Effector memory CD4-positive, alpha-beta T cell (primary cell): ENCODE measurements at places on chromosomes 11 and 22.

DNA sequence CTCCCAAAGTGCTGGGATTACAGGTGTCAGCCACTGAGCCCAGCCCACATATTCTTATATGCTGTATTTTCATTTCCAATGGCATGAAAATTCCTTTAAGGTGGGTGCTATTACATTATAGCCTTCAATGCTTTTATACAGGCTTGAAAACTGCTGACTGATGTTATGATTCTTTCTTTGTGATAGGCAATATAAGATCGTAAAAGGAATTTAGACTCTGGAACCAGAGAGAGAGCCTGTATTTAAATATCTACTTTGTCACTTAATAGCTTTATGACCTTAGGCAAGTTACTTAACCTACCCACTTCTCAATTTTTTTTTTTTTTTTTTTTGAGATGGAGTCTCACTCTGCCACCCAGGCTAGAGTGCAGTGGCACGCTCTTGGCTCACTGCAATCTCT lies 26.2 kb downstream of the AGBL2 start:
- no peak for DNase-seq

DNA sequence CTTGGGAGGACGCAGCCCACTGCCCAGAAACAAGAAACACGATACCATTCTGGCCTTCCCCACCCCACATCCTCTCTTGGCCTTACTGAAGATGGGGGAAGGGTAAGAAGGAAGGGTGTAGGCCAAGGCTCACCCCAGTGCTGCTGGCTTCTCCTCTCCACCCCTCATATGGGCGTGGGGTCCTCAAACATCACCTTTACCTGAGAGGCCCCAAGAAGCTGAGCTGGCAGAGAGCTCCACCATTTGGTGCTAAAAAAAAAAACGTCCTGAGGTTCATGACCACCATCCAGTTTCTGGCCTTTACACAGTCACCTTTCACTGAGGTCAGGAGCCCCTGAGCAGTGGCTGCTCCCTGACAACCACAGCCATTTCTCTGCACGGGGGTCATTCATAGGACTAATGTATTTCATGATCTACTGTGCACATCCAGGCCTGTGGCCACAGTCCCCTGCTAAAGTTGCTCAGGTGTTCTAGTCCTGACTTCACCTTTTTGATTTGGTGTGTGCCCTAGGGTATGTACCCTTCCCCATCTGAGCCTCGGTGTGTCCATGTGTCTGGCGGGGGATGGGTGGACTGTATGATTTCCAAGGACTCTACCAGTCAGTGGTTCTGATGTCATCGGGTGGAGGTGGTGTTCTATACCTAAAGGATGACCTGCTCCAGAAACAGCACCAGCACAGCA lies 15.1 kb downstream of the RHOG start:
- no peak for DNase-seq

DNA sequence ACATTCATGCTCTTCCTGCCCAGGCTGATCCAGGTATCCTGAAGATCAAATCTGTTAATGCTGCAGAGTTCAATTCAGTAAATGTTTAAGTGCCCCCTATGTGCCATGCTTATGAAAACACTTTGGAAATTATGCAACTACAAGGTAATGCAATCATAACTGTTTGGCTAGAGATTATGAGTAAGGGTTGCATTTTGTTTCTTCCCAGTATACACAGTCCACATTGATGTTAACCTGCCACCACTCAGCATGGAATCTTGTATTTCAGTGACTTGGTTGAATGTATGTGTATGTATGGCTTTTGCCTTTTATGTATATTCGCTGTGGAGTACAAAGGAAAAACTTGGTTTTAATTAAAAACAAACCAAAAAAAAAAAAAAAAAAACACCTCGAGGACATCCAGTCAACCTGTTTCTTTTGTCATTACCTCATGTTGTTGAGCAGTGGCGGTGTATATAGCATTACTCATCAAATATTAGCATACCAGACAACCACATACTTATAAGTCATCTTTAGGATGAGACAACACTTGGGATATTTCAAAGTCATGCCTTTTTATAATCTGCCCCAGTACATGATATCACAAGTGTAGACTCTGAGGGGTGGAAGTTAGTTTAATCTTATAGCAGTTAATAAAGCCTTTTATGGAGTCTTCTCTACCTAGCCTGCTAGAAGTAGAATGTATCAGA lies 86.1 kb upstream of the HORMAD2 start:
- no peak for DNase-seq

DNA sequence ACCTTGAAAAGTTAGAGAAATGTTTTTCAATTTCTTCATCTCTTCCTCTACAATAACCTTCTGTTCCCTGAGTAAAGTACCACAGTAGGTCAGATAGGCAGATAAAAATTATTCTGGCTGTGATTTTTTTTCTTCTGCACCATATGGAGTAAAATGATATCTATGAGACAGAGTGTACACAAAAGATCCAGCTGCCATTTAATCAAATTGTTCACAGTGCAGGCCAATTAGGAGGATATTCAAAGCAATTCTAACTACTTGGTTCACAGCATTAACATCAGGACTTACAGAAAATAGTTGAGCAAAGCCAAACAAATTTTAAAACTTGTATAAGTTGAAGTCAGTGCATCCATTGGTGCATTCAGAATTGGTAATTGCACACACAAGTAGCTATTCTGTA lies 147.9 kb upstream of the LUZP2 start:
- no peak for DNase-seq

DNA sequence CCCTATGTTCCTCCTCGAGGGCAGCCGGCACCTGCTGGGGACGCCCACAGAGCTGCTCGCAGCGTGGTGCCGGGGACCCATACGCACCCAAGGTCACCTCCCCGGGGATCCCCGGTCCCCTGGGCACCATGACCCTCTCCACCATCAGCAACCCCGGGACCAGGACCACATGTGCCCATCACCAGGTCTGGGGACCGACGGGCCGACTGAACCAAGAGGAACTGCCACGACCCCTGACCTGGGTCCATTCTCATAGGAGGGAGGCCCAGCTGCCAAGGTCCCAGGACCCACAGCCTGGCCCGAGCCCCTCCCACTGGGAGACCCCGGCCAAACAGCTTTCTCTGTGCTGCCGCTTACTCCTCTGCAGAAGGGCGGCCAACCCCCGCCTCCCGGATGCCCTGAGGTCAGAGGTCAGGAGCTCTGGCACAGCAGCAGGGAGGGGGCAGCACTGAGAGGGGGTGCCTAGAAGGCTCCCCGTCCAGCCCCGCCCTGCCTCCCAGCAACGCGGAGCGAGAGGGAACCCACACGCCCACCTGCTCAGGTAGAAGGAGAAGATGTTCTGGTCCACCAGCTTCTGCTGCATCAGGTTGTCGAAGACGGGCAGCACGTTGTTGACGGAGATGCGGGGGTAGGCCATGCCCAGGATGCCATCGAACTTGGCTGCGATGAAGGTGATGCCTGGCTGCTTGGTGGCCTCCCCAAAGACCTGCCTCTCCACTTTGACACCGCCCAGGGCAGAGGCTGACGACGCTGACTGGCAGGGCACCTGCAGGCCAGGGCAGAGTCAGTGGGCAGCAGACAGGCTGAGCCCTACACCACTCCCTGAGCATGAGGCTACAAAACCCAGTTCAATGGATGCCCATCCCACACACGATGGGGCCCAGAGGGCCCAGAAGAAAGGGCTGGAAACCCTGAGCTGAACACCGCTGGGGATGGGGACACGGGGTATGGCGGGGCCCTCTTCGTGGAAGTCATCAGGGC lies 6.6 kb downstream of the CTSD start:
- no peak for DNase-seq

DNA sequence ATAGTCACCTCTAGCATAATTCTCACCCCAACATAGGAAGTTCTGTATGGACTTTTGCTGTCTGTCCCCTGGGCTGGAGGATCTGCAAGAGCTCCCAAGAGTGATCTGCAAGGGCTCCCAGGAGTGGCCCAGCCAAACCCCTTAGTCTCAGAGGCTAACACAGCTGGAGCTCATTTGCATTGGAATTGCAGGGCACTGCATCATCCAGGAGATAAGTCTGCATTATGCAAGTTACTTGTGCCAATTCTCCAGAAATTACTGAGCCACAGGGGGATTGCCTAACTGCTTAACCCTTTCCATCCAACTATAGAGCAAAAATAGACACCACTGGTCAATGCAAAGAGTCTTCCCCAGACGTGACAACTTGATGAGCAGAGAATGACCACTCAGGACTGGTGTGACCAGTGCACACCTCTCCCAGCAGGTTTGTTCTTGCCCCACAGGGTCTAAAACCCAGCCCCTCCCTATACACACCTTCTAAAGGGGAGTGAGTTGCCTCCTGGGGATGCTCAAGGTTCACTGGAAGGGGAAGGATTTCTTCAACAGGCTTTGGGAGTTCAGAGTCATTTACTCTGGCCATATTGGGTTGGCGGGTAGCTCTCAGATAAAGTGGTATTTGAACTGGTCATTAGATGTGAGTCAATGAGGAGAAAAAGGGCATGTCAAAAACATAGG lies 38.4 kb downstream of the POU2AF3 start:
- no peak for DNase-seq

DNA sequence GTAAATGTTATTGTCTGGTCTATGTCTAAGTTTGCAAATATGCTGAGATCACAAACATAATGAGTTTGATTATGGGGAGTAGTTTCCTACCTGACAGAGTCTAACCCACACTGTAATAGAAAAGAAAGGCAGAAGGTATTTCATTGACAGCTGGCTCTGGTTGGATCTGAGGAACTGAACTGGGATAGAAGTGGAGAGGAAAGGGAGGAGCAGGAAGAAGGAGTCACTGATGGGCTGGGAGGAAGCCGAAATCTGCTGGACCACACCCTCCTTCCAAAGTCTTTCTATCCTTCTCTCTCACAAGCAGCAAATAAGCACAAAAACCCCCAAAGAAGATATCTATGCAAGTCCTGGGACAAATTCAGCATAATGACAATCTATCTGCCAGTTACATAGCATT lies 11.7 kb downstream of the BLID start:
- DNase-seq, result no peak

DNA sequence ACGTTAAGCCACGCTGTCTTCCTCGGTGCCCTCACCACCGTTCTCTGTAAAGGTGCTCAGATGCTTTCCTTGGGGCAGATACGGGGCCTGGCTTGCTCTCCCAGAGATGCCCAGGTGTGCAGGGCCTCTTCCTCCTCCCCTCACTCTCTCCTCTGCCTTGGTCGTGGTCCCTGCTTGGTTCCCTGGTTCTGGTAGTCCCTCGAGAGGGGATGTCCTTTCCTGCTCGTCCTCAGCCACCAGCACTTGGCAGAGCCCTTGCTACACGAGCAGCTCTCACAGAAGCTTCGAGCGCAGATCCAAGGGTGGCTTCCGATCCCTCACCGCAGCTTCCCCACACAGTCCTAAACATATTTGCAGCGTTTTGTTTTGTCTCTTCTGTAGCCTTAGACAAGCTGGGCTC lies 298.8 kb downstream of the TBC1D22A start:
- DNase-seq, result no peak

GRCh38 chr22:23458663-23459541 lies 121.2 kb downstream of the IGLL1 start:
- no peak for DNase-seq

- DNase-seq, result no peak
Observed at GRCh38 chr11:27390318-27391295, 27.6 kb upstream of the CCDC34 start.

GRCh38 chr11:15607361-15608036 lies 492.8 kb downstream of the INSC start:
- DNase-seq, result no peak

DNA sequence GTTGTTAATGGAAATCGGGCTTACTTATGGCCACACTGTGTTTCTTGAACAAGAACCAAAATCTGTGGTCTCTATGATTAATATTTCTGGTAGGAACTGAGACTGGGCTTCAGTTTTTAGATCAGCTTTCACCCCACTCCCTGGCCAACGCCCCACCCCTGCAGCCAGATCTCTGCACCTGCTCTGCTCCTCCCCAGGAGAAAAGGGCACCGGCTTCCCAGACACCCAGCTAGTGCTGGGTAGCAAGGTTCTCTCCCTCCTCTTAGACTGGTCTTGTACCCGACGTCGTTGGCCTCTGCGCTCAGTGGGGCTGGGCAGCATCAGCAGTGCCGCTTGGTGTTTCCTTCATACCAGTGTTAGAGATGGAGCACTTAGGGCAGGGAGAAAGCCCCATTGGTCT lies 17.0 kb upstream of the CTTN start:
- no peak for DNase-seq

DNA sequence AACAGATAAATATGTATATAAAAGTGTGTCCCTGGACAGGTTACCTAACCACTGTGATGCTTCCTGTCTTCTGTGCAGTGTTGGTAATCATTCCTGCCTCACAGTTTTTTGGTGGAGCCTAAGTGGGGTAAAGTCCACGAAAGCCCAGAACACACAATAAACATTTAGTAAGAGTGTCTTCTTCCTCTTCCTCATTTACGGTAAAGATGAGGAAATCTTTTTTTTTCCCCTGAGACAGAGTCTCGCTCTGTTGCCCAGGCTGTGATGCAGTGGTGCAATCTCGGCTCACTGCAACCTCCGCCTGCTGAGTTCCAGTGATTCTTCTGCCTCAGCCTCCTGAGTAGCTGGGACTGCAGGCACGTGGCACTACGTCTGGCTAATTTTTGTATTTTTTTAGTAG lies 117.1 kb downstream of the LDLRAD3 start:
- no peak for DNase-seq

- DNase-seq, result no peak
Observed at GRCh38 chr11:96388891-96389719, 607 bp downstream of the CCDC82 start.

DNA sequence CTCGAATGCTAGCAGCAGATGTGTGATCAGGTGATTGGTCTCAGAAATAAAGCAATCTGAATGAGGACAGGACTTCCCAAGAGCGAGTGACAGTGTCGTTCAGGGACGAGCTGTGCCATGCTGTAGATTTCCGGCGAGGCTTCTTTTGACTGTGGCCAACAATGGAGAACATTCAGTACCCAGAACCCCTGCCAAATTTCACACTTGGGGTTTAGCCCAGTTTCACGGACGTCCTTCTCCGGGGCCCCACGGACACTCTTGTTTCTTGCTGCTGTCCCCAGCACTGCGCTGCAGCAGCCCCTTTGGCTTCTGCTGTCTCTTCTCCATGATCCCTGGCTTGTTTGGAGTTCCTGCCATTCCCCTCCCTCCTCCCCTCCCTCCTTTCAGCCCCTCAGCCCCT lies 115.1 kb upstream of the GRAMD1B start:
- no peak for DNase-seq

- no peak for DNase-seq
Observed at GRCh38 chr11:46075168-46075567, 46.1 kb downstream of the PHF21A start.

- no peak for DNase-seq
Observed at GRCh38 chr22:20514658-20515406, 7.4 kb downstream of the MED15 start.

- DNase-seq, result no peak
Observed at GRCh38 chr11:45108070-45109064, 38.1 kb upstream of the PRDM11 start.

DNA sequence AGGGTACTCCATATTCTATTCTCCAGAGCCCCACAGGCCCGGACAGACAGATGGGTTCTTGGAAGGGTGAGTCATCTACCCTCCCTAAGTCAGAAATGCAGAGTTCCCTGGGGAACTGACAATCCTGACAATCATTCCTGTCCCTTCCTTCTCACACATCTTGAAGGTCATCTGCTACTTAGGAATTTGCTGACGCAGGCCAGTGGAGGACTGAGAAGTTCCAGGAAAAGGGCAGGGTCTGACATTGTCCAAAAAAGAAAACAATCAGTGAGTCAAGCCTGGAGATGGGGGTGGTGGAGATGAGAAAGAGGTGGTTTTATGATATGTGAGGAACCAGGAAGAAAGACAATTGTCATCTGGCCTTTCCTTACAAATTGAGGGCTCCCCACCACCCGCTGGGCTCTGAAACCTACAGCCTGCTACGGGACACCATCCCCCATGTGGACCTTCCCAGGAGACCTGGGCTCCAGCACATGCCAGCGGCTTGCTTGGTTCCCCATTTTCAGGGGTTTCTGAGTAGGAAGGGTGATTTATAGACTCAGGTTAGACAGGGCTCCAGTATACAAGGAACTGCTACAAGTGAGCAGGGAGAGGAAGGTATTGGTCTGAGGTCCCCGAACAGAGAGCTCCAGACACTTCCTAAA lies 12.9 kb downstream of the CD59 start:
- DNase-seq, result no peak
